Iris pigment epithelial cell (primary cell): ENCODE measurements at places on chromosomes 5 and 9.

DNA sequence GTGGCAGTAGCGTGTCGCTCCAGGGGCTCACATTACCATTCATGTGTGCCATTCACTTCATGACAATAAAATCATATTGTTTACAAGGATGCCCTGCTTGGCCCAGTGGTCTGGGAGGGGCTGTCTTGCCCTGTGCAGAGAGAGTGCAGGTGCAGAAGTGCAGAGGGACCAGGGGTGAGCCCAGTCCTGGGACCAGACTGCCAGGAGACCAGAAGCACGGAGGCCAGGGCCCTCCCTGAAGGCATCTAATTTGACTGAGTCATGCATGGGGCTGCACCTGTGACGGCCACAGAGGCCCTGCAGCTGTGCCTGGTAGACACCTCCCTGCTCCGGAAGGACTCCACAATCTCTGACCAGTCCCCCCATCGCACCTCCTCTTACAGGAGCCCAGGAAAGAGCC, 164.4 kb upstream of the FOXD4L5 start:
- no peak for DNase-seq

GRCh38 chr9:117448066-117448465, 33.2 kb upstream of the ASTN2 start:
- peak; percentile 1 for DNase-seq

DNA sequence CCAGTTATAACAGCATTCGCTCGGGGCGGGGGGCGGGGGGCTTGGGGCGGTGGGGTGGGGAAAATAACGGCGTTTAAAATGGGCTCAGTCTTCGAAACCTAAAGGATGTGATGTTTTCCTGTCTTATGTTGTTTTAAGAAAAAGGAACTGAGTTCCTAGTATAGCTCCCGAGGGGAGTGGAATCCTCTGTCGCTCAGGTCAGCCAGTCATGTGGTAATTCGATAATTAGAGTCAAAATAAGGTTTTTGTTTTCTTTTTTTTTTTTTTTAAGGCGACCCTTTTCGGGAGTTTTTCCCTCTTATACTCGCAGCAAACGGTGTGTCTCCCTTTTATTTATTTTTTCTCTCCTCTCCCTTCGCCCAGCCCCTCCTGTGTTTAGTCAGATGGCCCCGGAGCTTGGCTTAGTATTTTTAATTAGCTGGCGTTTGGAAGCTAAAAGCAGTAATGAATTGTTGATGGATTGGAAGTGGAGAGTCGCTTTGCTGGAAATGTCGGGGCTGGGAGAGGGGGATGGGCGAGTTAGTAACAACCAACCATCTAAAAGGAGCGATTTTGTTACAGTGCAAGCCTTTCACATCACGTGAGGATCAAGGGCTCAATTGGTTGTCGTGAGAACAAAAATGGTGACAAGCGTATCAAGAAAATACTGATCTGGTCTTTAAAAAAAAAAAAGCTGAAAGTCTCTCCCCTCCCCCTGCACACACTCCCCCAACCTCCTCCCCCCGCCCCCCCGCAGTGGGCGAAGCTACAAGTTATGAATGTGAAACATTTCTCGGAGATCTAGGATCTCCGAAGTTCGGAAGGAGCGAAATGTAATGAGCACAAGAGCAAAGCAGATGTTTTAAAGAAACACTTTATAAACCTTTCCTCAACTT, 714 bp upstream of the ZNF608 start:
- peak; percentile 96 for DNase-seq

- DNase-seq = peak; percentile 93
These were observed 10.1 kb downstream of the LHFPL2 start for GRCh38 chr5:78638423-78638822.

- DNase-seq = peak; percentile 73
These were observed 164.5 kb upstream of the S1PR3 start for GRCh38 chr9:88826771-88827181.

DNA sequence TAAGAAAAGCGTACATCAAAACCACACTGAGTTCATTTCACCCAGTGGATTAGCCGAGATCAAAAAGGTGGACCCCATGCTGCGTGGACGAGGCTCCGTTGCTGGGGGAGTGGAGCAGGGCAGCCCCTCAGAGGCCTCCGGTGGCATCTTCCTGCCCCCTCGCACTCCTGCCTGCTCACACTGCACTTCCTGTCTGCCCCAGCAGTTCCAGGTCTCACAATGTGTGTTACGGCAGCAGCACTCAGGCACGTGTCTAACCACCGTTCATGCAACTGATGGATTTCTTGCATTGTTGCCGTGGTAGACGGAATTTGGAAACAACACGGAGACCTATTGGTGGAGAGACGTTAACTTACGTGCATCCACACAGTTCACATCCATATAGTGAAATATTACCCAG, 196.6 kb upstream of the OTULINL start:
- no peak for DNase-seq

DNA sequence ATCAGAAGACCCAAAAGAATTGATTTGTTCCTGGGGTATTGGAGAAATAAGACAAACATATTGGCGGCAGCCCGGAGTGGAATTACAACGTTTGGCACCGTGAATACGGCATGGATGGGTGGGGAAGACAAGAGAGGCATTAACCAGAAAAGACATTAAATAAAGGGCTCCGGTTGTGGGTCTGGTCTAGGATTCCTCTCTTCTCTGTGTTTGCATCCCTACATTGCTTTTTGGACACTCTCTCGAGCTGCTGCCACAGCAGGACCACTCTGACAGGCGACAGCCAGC, 138.7 kb upstream of the PALM2AKAP2 start:
- DNase-seq = no peak

GRCh38 chr5:41776435-41776834, 93.8 kb downstream of the OXCT1 start:
- DNase-seq = peak; percentile 11

DNA sequence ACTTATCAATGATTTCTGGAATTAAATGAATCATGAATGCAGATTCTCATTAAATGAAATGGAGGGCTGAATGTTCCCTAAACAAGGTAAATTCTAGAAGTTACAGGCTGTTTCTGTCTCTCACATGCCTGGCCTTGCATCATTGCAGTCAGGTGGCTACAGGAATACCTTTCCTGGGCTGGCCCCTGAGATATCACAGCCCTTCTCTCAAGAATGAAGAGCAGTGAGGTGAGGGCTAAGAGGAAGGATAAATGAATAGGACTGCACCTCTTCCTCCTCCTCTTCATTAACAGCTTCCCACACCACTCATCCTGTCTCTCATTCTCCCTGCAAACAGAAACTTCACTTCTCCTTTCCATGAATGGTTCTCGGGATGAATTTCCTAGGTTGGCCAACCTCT, 22.5 kb downstream of the ARHGEF28 start:
- DNase-seq = no peak

DNA sequence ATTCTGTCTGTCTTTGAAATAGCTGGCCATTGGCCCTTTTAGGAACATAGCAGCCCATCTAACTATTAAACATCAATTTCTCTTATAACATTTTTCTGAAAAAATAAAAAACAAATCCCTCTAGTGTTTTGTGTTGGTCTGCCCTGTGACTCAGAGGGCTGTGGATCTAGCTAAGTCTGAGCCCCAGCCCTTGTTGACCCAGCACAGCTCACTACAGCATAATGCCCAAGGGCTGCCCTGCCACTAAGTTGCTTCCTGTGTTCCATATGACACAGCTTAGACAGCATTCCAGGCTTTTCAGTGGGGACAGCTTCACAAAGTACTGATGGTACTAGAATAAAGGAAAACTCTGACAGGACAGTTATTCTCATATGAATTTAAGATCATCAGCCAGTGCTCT, 136.0 kb downstream of the SCAMP1 start:
- DNase-seq = peak; percentile 73

DNA sequence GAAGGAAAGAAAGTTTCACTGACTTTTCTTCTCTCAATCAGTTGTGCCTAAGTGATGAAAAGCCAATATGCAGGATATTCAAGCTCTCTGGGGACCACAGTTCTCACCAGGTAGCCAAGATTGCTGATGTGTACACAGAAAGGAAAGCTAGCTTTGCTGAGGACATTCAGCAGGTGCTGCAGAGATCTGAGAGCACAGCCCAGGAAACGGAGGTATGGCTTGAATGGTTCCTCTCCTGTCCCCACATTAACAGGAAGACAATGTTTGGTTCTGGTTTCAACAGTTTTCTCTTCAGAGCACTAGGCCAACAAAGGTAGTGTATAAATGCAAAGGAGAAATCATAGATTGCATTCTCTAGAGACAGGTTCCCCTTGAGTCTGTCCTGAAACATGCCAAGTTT, 69.6 kb downstream of the PTPDC1 start:
- DNase-seq = no peak

DNA sequence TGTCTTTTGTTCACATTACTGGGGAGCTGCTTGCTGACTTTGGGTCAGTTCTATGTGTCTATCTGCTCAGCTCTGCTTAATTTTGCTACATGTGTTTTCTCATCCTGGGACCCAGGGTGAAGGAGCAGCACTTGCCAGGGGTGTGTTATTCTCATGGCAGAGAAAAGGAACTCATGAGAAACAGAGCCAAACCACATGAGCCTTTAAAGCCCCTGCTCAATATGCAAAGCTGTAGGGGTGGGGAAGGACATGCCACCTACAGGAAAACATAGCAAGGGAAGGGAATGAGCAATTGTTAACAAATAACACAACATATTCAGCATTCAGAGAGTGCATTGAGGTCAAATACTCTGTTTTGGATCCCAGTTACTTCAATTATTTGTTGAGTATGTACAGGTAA, 290.9 kb downstream of the CDK5RAP2 start:
- no peak for DNase-seq

DNA sequence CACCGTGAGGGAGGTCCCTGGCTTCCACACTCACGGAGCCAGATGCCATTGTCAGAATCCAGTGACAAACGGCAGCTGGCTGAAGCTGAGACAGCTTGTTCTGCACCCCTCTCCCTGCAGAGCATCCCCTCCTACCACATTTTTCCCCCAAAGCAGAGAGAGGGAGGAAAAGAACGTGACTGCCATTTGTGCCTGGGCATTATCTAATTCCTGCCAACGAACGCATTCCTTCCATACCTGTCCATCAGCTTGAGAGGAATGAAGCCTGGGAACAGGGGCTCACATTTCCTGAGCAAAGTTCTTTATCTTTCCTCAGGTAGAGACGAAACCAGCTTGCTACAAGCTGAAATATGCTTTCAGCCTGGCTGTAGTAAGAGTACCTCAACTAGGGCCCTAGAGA, 175.4 kb downstream of the SLIT3 start:
- DNase-seq = no peak

- DNase-seq = no peak
These were observed 234.1 kb downstream of the TMEM38B start for GRCh38 chr9:105928416-105928815.

DNA sequence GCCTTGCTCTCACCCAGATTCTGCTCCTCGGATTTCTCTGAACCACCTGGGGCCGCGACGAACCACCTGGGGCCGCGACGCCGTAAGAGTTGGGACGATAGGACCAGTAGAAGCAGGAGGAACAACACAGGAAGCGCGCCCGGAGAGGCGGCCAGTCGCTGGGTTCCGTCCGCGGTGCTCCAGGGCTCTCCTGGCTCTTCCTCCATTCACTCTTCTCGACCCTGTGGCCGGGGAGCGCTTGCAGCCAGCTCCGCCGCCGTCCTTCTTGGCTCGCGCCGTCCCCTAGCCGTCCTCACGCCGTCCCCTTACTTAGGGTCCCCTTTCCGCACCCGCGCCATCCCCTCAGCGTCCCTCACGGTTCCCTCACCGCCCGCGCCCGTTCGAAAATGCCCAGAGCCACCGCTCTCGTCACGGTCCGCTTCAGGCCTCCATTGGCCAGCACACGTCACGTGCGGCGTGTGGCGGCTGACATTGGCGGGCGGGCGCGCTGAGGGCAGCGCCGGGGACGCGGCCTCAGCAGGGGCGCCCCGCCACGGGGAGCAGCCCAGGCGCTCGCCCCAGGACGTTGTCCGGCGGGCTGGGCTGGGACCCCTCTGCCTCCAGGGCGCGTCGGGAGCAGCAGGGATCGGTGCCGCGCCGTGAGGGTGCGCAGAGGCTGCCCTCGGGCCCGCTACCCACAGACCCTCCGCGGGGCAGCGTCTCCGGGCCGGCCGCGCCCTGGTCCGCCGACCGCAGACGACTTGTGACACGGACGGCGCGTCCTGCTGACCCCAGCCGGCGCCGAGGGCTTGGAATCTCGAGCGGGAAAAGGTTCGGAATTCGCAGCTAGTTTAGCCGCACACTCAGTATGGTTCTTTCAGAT, 53.7 kb upstream of the PTPDC1 start:
- DNase-seq = peak; percentile 87

- no peak for DNase-seq
These were observed 26.5 kb downstream of the B4GALT1 start for GRCh38 chr9:33140401-33141360.

- DNase-seq = no peak
These were observed 364.1 kb downstream of the EFNA5 start for GRCh38 chr5:107306594-107306993.
